ENCODE measurements at places on chromosomes 7 and 10.

- no peak for DNase-seq
Observed at GRCh38 chr7:126972571-126972970, 280.2 kb downstream of the GRM8 start.

- no peak for DNase-seq
Observed at GRCh38 chr7:12056381-12056780, 154.7 kb upstream of the TMEM106B start.

DNA sequence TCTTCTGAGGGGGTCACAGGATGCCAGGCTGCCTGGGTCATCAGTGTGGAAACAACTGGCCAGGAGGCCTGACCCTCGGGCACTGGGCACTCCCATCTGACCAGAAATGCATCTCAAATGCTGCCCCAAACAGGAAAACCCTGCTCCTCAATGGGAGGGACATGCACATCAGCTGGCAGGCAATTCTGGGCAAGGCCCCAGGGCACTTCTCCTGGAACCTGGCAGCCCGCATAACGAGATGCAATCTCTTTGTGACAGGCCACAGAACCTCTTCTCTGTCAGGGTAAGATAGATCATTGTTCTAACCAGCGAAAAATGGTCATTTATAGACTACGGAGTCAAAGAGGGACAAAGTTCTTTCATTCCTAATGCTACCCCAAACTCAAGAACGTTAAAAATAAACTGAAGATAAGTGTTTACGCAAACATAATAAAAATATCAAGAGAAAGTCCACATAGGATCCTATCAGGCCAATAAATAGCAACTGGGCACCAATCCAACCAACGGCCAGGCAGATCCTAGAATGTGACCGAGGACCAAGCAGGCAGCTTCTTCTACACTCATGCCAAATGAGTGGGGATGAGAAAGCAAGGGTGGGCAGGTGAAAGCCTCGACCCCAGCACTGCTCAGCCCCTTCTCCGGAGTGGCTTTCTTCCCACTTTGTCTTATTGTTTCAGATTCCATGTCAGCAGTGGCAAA is 212.3 kb downstream of the TCERG1L start:
- no peak for DNase-seq

GRCh38 chr10:71649631-71650030 is 69.9 kb downstream of the C10orf105 start:
- DNase-seq: no peak

DNA sequence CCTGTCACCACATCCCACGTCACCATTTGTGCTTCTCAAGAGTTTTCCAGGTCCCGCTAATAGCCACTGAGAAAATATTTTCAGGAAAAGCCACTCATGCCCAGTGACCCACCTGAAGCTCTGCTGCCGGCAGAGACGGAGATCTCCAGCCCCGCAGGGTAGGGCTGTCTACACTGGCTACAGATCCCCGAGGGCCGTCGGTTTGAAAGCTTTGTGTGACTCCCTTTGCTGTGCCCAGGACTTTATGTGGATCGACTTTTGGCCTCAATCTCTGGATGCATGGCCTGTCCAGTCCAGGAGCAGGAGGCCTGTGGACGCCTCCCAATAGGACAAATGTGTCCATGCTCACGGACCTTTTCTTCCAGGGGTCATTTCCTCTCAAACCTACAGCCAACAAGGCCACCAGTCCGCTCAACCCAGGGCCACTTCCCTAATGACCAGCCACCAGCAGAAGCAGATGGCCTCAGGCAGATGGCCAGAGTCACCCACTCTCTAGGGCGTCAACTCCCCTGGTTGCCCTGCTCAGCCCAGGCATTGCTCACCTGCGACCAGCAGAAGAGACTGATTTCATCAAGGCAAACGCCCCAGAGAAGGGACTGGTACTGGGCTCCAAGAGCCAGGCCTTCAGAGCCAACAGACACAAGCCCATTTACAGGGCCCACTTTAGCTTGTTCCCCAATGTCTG is 76.4 kb downstream of the OAT start:
- DNase-seq: no peak

GRCh38 chr10:122085423-122085911 is 96.5 kb downstream of the TACC2 start:
- no peak for DNase-seq

- no peak for DNase-seq
Observed at GRCh38 chr10:19658131-19658530, 158.1 kb upstream of the PLXDC2 start.

GRCh38 chr10:75408911-75409885 is 7.6 kb upstream of the ZNF503 start:
- DNase-seq: peak; percentile 42

DNA sequence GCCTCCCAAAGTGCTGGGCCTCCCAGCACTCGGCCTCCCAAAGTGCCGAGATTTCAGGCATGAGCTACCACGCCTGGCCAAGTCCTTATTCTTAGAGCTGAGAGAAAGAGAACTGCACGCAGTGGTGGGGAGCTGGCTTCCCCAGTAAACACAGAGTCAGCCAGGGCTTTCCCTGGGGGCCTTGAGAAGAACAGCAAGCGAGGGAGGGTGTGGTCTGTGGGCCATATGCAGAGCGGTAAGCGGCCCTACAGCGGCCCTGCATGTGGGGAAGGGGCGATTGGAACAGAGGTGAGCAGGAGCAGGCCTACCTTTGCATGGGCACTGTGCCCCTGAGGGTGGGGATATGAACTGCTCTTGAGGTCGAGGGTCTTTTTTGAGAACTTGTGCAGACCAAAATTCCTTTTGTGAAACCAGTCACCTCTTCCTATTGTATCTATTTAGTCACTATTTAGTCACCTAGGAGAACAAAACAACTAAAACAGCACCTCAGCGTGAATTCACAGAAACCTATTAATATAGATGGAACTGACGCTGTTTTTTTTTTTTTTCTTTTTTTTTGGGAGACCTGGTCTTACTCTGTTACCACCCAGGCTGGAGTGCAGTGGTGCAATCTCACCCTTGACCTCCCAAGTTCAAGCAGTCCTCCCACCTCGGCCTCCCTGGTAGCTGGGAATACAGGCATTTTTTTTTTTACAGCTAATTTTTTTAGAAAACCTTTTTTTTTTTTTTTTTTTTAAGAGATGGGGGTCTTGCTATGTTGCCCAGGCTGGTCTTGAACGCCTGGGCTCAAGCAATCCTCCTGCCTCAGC is 36.9 kb upstream of the SH2D4B start:
- no peak for DNase-seq

GRCh38 chr7:108358553-108358952 is 97.7 kb downstream of the NRCAM start:
- DNase-seq: peak; percentile 82

DNA sequence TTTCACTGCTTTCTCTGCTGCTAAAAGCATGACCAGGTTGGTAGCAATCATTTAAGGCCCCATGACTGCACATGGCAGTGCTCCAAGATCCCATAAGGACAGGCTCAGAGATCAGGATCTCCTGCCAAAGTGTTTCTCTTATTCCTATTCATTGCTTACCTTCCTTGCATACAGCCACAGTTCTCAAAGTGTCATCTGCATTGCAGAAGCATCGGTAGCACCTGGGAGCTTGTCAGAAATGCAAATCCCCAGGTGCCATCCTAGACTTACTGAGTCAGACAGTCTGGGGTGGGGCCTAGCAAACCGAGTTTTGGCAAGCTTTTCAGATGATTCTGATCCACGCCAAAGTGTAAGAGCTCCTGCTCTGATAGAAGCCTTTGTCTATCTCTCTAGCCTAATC is 489.0 kb upstream of the AUTS2 start:
- DNase-seq: no peak

- DNase-seq: no peak
Observed at GRCh38 chr7:142030848-142031247, 35.2 kb downstream of the MGAM start.

DNA sequence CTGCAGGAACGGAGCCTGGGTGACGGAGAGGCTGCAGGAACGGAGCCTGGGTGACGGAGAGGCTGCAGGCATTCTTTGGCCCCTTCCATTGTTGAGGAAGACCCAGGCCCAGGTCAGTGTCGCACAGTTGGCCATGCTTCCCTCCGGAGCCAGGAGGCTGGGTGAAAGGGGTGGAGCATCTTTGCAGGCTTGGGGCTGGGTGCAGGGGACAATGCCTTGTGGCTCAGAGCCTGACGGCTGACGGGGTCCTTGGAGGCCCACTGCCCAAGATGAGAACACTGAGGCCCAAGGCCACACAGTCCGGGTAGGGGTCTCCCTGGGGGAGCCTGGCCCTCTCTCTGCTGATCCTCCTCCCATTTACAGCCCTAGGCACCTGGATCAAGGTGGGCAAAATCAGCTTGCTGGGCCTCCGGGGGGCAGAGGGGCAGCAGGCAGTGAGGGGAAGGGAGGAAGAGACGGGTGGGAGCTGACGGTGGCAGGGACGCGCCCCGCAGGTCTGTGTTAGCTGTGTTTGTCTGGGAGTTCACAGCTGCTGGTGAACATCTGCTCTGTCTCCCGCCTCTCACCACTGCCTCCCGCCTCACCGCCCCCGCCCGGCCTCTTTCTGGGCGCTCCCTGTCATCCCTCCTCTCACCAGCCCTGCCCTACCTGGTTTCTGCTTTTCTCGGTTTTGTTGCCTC is 30.6 kb upstream of the PCBD1 start:
- DNase-seq: no peak

DNA sequence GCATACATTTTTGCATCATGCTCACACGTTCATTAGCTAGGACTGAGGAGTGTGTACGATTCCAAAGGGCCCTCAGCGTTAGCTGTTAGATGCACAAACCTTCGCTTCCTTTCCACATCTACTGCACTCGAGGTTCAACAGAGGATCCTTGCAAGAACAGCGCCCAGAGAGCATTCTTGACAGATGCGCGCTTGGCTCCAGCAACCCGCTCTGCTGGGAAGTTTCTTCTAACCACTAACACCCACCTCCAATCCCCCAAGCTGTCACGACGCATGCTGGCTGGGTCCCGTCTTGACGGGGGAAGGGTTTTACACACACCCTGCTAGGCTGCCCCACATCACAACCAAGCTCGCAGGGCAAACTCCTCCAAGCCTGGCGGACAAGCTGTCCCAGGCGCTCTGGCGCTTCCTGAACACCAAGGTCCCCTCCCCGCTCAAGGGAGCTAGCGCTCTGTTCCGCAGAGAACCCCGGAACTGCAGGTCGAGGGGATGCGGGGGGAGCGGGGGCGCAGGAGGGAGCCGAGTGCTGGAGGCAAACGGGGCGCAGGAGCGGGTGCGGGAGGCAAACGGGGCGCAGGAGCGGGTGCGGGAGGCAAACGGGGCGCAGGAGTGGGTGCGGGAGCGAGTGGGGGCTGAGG is 653 bp upstream of the ADRB1 start:
- no peak for DNase-seq

DNA sequence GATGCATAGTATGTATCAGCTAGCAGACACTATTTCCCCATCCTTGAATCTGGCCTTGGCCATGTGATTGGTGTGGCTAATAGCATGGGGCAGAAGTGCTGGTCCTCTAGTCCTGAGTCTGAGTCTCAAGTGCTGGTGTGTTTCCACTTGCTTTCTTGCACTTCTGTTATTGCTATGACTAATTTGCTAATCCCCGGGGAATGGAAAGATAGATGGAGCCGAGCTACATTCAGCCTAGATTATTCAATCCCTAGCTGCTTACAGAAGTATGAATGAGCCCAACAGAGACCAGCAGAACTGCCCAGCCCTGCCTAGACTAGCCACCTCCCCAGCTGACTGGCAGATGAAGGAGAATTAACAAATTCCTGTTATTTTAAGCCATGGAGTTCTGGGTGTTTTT is 53.2 kb upstream of the SYPL1 start:
- DNase-seq: no peak

- no peak for DNase-seq
Observed at GRCh38 chr10:96255549-96256333, 15.6 kb downstream of the BLNK start.

DNA sequence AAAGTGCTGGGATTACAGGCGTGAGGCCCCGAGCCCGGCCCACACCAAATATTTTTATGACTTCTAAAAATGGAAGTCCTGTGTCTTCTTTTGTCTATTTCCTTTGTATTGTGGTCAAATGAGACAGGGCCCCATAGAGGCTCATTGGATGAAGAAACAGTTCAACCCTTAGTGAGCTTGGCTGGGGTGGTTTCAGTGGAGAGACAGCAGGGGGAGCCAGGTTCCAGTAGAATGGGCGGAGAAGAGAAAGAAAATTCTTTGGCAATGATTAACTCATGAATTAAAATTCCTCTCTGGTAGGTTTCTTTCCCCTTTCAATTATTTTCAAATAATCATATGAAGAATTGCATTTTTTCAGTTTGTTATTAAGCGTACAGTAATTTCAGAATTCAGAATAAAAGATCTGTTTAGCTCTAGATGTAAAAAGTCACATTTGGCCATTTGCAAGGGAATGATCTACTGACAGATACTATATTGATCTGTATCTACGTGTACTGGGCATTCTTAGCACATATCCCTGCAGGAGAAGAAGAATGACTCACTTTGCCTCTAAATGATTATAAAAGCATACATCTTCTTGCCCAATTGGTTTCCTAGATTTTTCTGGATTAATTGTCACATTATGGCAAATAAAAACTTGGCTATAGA is 43.2 kb downstream of the PNLIPRP3 start:
- no peak for DNase-seq

DNA sequence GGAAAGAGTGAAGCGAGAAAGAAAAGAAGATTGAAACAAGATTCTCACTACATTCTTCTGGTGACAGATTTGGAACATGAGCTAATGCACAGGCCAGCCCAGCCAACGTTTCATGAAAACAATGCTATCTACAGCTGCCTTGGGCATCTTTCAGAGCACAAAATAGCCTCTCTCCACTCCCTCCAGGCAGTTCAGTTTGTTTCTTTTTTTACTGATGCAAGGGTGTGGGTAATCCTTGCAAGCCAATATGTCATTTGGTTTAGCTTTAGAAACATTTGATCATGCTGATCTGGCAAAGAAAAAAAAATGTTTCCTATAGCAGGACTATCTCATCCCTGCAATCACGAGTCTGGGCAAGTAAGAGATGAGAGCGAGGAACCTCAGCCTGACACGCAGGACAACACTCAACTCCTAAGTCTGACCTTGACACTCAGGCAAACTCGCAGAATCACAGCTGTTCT is 35.9 kb downstream of the SVIL start:
- no peak for DNase-seq

Measured in NCI-H226 (cell line).